ENCODE measurements at places on chromosomes 16 and 17.

DNA sequence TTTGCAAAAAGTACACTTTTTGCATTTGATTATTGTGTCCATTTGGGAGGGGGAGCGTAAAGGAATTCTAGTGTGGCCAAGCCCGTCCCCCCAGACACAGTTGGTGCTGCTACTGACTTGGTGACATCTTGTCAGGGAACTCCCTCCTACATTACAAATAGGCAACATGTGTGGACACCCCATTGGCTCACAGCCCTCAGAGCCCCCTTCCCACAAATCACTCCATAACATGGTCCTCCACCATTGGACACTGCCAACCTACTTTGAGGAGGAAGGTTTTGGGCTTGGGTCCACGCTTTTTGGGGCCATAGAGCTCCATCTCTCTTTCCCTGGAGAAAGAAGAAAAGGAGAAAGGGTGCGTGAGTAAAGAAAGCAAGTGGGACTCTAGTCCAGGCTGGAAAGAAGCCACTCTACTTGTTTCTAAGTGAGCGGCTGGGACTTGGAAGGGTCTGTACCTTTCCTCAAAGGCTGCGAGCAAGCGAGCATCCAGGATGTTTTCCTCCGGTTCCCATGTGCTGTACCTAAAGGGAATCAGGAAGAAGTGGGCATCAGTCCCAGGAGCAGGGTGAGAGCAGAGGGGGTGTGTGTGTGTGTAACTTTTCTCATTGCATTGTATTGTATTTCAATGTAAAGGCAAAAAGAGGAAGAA lies 958 bp downstream of the CBX8 start:
- H3K27me3 ChIP-seq: peaks cover 22% of the 10 kb centered on the region
- no peaks in the 10 kb centered on the region for H3K36me3 ChIP-seq
- H3K4me3 ChIP-seq: peak overlapping the region; percentile 76
- no peak for DNase-seq
- H3K4me1 ChIP-seq: peaks cover 4% of the 10 kb centered on the region

DNA sequence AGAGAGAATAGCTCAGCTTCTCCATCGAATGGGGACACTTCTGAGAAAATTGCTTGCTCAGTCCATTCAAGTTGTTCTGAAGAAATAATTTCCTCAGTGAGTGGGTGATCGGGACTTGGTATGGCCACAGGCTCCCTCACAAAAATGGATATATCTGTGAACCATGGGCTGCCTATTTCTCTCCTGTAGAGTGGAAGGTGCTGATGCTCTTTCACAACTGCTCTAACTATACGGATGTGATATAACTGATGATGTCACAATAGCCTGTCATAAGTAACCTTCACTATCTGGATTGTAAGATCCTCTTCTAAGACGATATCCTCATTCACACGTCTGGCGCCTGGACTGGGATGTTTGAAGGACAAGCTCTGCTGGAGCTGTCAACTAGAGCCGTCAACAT lies 4.7 kb upstream of the CCL18 start:
- no peak overlapping the region for H3K27ac ChIP-seq
- no peaks in the 10 kb centered on the region for H3K36me3 ChIP-seq
- H3K27me3 ChIP-seq: no peaks in the 10 kb centered on the region
- H3K4me3 ChIP-seq: no peak overlapping the region
- H3K4me1 ChIP-seq: no peaks in the 10 kb centered on the region
- DNase-seq: no peak

DNA sequence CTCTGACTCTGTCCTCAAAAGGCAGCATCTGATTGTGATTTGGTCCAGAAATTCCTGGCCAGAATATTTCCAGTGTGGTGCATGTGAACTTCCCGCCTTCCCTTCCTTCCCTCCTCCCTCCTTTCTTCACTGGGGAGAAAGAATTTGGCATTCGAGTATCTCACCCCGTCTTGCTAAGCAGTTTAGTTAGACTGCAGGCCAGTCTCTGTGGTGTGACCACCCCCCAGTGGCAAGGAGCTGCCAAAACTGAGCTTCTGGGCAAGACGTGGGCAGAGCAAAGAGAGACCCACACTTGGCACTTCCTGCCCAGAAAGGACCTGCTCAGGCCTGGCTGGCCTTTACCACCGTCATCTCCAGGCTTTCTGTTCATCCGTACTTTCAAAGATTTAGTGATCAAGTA lies 36.4 kb downstream of the SNX20 start:
- H3K27ac ChIP-seq: no peak overlapping the region
- peak; percentile 31 for DNase-seq
- no peaks in the 10 kb centered on the region for H3K27me3 ChIP-seq
- H3K36me3 ChIP-seq: no peaks in the 10 kb centered on the region
- H3K4me1 ChIP-seq: no peaks in the 10 kb centered on the region
- H3K4me3 ChIP-seq: no peak overlapping the region

DNA sequence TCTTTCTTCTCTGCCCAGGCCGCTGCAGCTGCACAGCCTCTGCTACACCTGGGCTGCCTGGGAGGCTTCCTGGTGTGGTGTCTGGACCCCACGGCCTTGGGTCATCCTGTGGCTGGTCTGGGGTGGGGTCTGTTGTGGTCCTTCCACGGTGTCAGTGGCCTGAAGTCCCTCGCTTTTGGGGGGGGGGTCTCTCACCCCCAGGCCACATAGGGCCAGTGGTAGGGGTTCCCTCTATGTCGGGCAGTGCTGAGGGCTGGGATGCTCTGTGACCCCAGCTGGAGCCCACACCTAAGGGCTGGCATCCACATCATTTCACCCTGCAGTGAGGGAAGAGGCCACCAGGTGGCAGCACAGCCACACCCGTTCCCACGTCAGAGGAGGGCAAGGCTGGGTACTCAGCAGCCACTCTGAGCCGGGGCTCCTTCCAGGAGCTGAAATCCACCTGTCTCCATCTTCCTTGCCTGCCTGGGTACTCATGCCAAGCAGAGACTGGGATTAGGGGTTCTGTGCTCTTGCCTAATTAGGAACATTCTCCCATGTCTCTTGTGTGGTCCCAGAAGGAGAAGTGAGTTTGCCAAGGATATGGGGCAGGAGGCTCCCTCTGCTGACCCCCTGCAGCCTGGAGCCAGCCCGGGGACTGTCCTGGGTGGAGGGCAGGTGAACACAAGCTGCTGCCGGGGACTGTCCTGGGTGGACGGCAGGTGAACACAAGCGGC lies 13.0 kb downstream of the ENGASE start:
- H3K4me3 ChIP-seq: no peak overlapping the region
- H3K4me1 ChIP-seq: no peaks in the 10 kb centered on the region
- H3K27ac ChIP-seq: no peak overlapping the region
- peaks cover 52% of the 10 kb centered on the region for H3K36me3 ChIP-seq
- peak; percentile 65 for DNase-seq

- no peaks in the 10 kb centered on the region for H3K36me3 ChIP-seq
- H3K4me1 ChIP-seq: peaks cover 97% of the 10 kb centered on the region
- no peaks in the 10 kb centered on the region for H3K27me3 ChIP-seq
- no peak overlapping the region for H3K4me3 ChIP-seq
- peak overlapping the region; percentile 68 for H3K27ac ChIP-seq
- no peak for DNase-seq
These were observed 16.8 kb upstream of the MTSS2 start for GRCh38 chr16:70702624-70703023.

DNA sequence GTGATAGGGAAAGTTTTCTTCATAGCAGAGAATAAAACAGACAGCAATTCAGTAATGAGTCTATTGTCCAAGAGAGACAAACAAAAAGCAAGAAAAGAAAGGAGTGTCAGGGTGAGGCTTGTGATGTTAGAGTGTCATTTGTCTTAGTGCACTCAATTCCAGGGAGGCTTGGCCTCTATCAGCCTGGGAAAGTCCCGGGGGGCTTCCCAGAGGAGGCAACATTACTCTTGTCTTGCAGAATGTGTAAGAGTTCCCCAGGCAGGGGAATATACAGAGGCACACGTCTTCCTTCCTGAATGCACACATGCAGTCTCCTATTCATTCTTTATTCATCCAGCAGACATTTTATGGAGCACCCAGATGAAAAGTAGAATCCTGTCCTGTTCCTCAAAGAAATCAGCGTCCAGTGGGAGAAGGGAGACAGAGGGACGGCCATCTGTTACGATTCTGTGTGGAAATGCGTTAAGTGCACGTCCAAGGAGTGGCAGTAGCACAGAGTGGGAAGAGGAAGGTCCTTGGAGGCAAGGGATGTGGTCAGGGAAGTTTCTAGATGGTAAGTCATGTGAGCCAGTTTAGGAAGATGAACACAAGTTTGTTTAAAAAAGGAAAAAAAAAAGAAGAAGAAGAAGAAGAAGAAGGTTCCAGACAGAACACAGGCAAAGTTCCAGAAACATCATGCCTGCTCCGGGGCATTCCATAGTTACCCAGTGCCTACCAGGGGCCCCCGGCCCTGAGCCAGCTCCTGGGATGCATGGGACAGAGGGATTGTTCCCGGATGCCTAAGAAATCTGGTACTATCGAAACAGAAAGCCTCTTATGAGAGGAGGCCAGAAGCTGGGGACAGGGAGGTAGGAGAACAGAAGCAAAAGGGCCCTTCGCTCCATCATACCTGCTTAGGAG lies 21.1 kb downstream of the CACNG4 start:
- no peaks in the 10 kb centered on the region for H3K36me3 ChIP-seq
- peaks cover 30% of the 10 kb centered on the region for H3K27me3 ChIP-seq
- DNase-seq: no peak
- no peak overlapping the region for H3K27ac ChIP-seq
- no peaks in the 10 kb centered on the region for H3K4me1 ChIP-seq

DNA sequence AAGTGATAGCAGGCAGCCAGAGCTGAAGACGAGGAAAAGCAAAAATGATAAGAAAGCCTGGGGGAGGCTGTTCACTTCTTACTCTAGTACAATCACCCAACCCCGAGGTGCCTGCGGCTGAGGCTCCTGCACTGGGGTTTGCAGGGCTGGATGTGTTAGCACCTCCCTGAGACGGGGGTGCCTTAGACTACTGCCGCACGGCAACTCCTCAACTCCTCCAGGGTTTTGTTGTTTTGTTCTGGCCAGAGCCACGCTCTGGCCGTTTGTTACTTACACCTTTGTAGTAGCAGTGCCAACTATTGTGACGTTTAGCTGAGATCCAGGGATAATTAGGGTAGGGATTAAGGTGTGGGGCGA lies 51.5 kb downstream of the LDHD start:
- no peaks in the 10 kb centered on the region for H3K27me3 ChIP-seq
- H3K4me1 ChIP-seq: peaks cover 22% of the 10 kb centered on the region
- H3K36me3 ChIP-seq: no peaks in the 10 kb centered on the region
- no peak for DNase-seq
- H3K4me3 ChIP-seq: no peak overlapping the region

DNA sequence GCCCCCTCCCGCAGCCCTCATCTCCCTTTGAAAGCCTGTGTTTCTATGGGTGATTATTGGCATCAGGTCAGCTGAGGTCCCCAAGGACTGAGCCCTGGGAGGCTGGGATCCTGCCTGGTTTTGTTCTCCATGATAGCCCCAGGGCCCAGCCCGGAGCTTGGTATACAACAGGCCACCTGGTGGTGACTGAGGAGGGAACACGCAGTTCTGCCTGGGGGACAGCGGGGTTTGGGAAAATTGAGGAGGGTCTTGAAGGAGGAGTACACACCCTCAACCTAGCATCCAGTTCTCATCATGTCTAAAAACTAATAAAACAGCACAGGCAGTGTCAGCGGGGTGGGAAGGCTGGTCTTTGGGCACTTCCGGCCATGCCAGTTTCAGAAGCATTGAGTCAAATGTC lies 335.1 kb downstream of the CPPED1 start:
- H3K36me3 ChIP-seq: no peaks in the 10 kb centered on the region
- DNase-seq: no peak
- H3K4me1 ChIP-seq: peaks cover 20% of the 10 kb centered on the region

Data from tibial nerve (tissue), 4 donors.